ENCODE measurements at places on chromosomes 3 and 15. TPM values are rescaled to one million over a fixed set of nuclear protein-coding genes. Genes with fewer than 3 reads are reported as not detected.

DNA sequence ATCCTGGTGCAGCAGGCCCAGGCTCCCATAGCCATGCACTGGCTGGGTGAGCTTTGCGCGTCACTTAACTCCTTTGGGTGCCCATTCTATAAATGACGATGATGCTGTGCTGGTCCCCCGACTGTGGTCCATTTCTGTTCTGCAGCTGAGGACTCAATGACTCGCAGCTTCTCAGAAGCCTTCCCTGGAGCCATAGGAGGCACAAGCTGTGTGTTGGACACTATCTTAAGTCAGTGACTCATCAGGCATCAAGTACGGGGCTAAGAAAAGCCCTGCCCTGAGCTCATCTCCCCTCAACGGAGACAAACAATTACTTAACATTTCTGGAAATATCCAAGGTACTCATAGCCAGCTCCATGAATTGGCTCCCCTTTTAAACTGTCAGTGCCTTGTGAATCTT is 13.8 kb upstream of the MUSTN1 start:
- no peak for DNase-seq
- peaks cover 18% of the 10 kb centered on the region for H3K4me1 ChIP-seq
- no peak overlapping the region for H3K4me3 ChIP-seq
- H3K27me3 ChIP-seq: no peaks in the 10 kb centered on the region
- peaks cover 13% of the 10 kb centered on the region for H3K36me3 ChIP-seq
- no peak overlapping the region for H3K27ac ChIP-seq

GRCh38 chr15:101387574-101387973 is 92.5 kb upstream of the SNRPA1 start:
- H3K4me1 ChIP-seq: no peaks in the 10 kb centered on the region
- no peaks in the 10 kb centered on the region for H3K36me3 ChIP-seq
- no peak overlapping the region for H3K27ac ChIP-seq
- no peak for DNase-seq

- H3K27me3 ChIP-seq: no peaks in the 10 kb centered on the region
- H3K4me1 ChIP-seq: peaks cover 86% of the 10 kb centered on the region
- no peak for DNase-seq
- H3K4me3 ChIP-seq: peak overlapping the region; percentile 69
- H3K27ac ChIP-seq: peak overlapping the region; percentile 91
- H3K36me3 ChIP-seq: peaks cover 15% of the 10 kb centered on the region
Measured at GRCh38 chr15:101204739-101205535, 46.9 kb downstream of the CHSY1 start.

DNA sequence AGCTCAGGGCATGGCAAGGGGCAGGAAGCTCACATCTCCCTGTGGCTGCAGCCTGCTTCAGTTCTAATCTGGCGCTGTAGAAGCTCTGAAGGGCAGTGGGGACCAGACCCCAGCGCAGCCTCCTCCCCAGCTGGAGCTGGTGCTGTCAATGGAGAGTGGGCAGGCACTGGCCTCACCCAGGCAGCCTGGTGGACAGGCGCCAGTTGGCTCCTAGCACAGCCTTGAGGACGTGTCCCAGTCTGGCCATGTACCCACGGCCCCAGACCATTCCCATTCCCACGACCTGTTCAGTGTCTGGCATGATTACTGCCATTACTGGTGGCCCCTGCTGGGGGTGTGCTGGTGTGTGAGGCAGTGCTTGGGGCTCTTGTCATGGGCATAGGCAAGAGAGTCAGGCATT is 16.3 kb downstream of the TYRO3 start:
- no peaks in the 10 kb centered on the region for H3K4me1 ChIP-seq
- no peaks in the 10 kb centered on the region for H3K27me3 ChIP-seq
- H3K4me3 ChIP-seq: no peak overlapping the region
- H3K27ac ChIP-seq: no peak overlapping the region
- no peak for DNase-seq

GRCh38 chr3:45604596-45604995 is 10.0 kb downstream of the LIMD1 start:
- H3K4me3 ChIP-seq: no peak overlapping the region
- H3K36me3 ChIP-seq: peaks cover 19% of the 10 kb centered on the region
- peaks cover 21% of the 10 kb centered on the region for H3K4me1 ChIP-seq

- DNase-seq: no peak
- H3K4me3 ChIP-seq: peak overlapping the region; percentile 83
Measured at GRCh38 chr15:41661078-41661517, 893 bp downstream of the MGA start.

DNA sequence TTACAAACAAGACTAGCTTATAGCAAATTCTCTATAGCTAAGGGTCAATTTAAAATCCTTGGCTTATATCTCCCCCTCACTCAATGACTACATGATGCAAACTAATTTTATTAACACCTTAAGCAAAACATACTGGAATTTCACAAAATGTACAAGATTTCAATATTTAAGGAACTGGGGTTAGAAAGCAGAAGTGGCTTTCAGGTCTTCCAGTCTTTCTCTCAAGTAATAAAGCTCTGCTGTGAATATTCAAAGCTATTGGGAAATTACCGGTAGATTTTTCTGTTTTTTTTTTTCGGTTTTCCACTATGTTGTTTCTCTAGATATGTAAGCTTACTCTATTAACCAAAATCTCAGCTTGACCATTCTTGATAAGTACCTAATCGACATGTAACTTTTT is 3.9 kb downstream of the EPM2AIP1 start:
- H3K4me1 ChIP-seq: peaks cover 50% of the 10 kb centered on the region
- DNase-seq: no peak
- H3K4me3 ChIP-seq: no peak overlapping the region
- peaks cover 57% of the 10 kb centered on the region for H3K36me3 ChIP-seq

DNA sequence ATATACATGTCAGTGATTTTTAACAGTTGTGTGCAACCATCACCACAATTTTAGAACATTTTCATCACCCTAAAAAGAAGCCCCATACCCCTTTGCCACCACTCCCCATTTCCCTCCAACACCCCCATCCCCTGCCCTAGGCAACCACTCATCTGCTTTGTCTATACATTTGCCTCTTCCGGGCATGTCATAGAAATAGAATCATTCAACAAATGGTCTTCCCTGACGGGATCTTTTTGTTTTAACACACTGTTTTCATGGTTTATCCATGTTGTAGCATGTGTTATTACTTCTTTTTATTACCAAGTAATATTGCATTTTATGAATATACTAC is 4.0 kb downstream of the VILL start:
- no peak for DNase-seq
- H3K4me3 ChIP-seq: peak overlapping the region; percentile 90
- H3K27ac ChIP-seq: peak overlapping the region; percentile 95

DNA sequence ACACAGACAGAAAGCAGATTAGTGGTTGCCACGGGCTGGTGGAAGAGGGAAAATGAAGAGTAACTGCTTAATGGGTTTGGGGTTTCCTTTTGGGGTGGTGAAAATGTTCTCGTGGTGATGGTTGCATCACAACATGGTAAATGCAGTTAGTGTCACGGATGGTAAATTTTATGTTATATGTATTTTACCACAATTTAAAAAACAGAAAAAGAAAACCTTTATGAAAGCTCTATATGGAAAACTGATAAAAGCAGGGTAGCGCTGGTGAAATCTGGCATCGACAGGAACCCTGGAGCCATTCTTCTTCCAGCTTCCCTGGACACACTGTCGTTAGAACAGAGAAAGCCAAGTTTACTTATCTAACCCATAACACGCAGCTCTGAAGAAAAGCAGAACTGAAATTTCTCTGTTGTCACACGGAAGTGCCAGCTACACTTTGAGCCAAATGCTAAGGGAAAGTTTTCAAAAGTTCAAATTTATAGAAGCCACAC is 287.7 kb upstream of the NR2F2 start:
- no peak overlapping the region for H3K4me3 ChIP-seq
- H3K36me3 ChIP-seq: no peaks in the 10 kb centered on the region

DNA sequence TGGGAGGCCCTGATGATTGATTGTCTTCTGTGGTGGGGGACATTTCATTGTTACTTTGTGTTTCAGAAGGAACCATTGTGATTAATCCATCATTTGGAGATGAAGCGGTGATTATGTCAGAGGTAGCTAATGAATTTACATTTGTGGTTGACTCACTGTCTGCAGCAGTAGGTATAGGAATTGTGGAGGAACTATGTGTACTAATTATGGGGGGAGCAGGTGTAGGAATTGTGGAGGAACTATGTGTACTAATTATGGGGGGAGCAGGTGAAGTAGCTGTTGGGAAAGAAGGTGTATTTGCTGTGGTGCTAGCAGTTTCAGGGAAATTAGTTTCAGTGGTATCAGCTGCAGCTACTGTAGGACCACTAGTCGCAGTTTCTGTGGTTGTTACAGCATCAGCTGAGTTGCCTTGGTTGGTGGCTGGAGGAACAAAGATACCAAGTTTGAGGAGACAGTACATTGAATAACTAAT is 6.9 kb downstream of the MUC13 start:
- H3K4me3 ChIP-seq: no peak overlapping the region
- no peak overlapping the region for H3K27ac ChIP-seq
- peaks cover 37% of the 10 kb centered on the region for H3K27me3 ChIP-seq
- no peak for DNase-seq

- H3K27me3 ChIP-seq: no peaks in the 10 kb centered on the region
- H3K4me3 ChIP-seq: no peak overlapping the region
- H3K36me3 ChIP-seq: peaks cover 1% of the 10 kb centered on the region
- no peak overlapping the region for H3K27ac ChIP-seq
Measured at GRCh38 chr3:49238274-49239127, 38.5 kb downstream of the C3orf62 start.

DNA sequence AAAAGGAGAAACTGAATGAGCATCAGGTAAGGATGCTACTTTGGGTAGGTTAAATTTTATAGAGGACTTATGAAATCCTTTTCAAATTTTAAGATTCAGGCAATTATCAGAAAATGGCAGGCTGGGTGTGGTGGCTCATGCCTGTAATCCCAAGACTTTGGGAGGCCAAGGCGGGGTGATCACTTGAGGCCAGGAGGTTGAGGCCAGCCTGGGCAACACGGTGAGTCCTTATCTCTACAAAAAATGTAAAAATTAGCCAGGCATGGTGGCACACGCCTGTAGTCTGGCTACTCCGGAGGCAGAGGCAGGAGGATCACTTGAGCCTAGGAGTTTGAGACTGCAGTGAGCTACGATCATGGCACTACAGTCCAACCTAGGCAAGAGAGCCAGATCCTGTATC is 23.1 kb downstream of the DCUN1D1 start:
- H3K27ac ChIP-seq: no peak overlapping the region
- no peaks in the 10 kb centered on the region for H3K27me3 ChIP-seq
- H3K4me3 ChIP-seq: no peak overlapping the region

DNA sequence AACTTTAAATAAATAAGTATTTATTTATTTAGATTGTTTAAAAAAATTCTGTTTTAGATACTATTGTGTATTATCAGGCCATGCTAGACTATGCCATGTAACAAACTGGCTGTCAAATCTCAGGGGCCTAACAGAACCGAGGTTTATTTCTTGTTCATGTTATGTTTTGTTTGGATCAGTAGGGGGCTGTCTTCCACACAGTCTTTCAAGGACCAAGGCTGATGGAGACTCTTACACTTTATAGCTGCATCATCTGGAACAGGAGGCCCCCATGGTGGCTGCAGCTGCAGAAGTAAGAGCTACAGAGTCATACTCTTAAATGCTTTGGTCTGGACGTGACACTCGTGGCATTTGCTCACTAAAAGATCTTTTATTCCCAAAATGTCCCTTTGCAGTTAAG is 33.0 kb upstream of the ARL14 start:
- no peak overlapping the region for H3K4me3 ChIP-seq
- H3K36me3 ChIP-seq: no peaks in the 10 kb centered on the region
- no peaks in the 10 kb centered on the region for H3K4me1 ChIP-seq

- no peak overlapping the region for H3K27ac ChIP-seq
- no peaks in the 10 kb centered on the region for H3K27me3 ChIP-seq
- H3K4me1 ChIP-seq: no peaks in the 10 kb centered on the region
- DNase-seq: no peak
Measured at GRCh38 chr3:130014526-130014925, 40.0 kb downstream of the TRH start.

DNA sequence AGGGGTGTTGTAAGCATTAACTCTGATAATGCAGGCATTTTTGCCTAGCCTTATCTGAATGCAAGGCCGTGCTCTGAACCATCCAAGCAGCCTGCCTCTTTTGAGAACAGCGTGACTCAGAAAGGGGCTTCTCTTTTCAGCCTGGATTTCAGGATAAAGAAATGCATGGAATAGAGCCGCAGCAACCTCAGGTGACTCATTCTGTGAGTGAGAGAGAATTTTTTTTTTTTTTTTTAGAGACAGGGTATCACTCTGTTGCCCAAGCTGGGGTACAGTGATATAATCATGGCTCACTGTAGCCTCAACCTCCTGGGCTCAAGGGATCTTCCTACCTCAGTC is 20.6 kb upstream of the PDE8A start:
- no peak overlapping the region for H3K27ac ChIP-seq
- H3K36me3 ChIP-seq: no peaks in the 10 kb centered on the region
- peaks cover 6% of the 10 kb centered on the region for H3K4me1 ChIP-seq
- H3K4me3 ChIP-seq: no peak overlapping the region

DNA sequence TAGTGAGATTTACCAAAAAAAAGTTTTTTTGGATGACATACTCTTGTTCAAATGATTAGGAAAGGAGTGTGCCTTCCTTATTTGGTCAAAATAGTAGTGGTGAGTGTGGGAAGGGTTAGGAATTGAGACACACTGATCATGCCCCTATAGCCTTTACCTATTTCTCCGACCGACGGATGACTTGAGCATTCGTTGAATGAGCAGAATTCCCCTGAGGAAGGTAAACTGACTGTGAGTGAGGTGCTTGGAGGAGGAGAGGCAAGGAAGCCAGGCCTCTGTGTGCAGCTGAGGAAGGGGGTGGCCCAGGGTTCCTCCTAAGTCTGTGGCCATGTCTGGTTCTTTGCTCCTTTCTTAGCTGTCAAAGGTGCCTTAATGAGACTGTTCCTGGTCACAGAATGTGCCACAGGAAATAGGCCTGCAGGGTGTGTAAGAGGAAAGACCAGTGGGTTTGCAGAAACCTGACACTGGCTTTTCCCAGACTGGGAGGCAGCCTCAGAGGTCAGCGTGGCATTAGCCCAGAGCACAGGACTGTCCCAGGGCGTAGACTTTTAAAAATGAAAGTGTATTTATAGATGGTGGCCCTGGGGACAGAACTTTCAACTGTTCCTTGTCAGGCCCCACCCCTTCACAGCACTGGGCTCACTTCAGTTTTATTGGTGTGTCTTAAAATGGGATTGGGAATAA is 307.7 kb upstream of the C2CD4B start:
- no peaks in the 10 kb centered on the region for H3K27me3 ChIP-seq
- no peaks in the 10 kb centered on the region for H3K36me3 ChIP-seq
- no peak overlapping the region for H3K4me3 ChIP-seq
- no peak for DNase-seq
- H3K27ac ChIP-seq: no peak overlapping the region

DNA sequence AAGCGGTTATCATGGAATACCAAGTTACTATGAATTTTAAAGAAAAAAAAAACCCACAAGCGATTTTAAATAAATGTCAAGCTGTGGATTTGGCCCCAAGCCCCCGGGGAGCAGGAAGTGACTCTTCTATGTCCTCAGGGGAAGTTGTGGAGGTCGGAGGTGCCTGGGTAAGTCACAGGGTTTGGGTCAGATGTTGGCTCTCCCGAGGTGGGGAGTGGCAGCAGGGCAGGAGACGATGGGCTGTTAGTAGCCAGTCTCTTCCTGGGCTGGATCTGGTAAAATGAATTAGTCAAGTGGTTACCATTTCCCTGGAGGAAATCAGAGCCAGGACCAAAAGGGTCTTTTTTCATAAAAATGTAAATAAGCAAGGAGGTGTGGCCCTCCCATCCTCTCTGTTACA is 316.7 kb downstream of the TLE3 start:
- H3K27ac ChIP-seq: no peak overlapping the region
- H3K4me3 ChIP-seq: no peak overlapping the region
- peaks cover 26% of the 10 kb centered on the region for H3K4me1 ChIP-seq
- DNase-seq: no peak

The SH2D7 gene
- not detected for total RNA-seq

The CCR9 gene
- total RNA-seq: 0.15 TPM

The P2RY12 gene
- not detected for total RNA-seq

The CCDC9B gene
- total RNA-seq: 1.0 TPM

The TMEM108 gene
- not detected for total RNA-seq

The GOLGA8A gene
- 253 TPM for total RNA-seq

The ABTB1 gene
- total RNA-seq: 29.5 TPM

The SMCO1 gene
- total RNA-seq: not detected

The CHRM5 gene
- total RNA-seq: not detected

The PRR20G gene
- not detected for total RNA-seq
